Stomach (tissue), 19 donors: ENCODE measurements at places on chromosomes 13 and 19.
A peak's percentile ranks its signal among the peaks of the same experiment; 100 is the strongest.

GRCh38 chr19:43934055-43934984 lies 762 bp downstream of the ZNF45 start:
- DNase-seq: no peak

DNA sequence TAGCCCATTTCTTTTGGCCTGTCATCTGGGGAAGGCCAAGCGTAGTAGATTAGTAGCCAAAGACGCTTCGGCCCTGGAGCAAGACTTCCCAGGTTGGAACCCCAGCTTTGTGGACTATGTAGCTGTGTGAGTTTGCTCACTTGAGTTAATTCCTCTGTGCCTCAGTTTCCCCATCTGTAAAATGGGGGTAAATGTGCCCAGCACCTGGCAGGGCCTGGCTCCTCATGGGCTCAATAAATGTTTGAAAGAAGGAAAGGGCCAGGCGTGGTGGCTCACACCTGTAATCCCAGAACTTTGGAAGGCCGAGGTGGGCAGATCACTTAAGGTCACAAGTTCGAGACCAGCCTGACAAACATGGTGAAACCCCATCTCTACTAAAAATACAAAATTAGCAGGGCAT lies 14.9 kb upstream of the HNRNPM start:
- no peak for DNase-seq

- DNase-seq: no peak
Observed at GRCh38 chr13:43573361-43573740, 213.4 kb downstream of the ENOX1 start.

DNA sequence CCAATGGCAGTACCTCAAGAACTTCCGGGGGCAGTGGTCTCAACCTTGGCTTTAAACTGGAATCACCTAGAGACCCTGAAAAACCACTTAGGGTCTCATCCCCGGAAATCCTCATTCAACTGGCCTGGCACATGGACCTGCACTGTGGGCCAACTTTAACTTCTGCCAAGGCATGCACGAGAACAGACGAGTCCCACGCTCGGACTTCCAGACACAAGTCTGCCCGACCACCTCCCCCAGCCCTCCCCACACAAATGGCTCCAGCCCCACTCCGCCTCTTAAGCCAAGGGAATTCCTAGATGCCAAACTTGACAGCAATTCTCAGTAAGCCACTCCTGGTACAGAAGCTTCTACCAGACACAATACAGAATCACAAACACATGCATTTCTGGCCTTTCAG lies 114.0 kb downstream of the STK24 start:
- DNase-seq: no peak

DNA sequence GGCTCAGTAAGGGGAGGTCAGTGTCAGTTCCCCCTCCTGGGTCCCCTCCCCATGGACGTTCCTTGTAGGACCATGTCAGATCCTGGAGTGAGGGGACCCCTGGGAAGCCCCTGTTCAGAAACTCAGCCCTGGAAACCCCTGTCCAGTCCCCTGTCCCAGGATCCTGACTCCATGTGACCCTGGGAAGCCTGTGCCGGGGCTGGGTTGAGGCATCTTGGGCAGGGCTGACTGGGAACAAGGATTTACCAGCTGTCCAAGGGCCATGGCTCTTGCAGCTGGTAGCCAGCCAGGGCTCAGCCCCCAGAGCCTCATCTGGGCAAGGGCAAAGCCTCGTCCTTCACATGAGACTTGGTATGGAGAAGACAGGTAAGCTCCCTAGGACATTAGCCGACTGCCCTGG lies 25.1 kb downstream of the CEACAM4 start:
- peak; percentile 9 for DNase-seq

- DNase-seq: no peak
Observed at GRCh38 chr13:20492641-20493040, 33.0 kb downstream of the CRYL1 start.

DNA sequence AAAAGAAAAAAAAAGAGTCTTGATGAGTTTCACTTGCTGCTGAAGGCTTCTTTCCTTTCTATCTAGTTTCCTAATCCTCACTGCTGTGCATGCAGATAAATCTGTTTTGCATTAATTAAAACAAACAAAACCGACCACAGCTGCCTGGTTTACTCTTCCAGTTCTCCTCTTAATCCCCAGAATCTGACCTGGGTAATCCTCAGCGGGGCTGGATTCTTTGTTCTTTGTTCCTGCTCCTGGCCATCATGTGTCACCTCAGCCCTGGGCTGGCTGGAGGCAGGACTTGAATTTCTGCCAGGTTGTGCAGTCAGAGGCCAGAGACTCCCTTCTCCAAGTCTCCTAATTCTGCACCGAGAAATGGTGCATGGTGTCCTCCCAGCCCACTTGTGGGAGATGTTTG lies 52.2 kb upstream of the CYP4F8 start:
- DNase-seq: no peak
